ENCODE measurements at places on chromosomes 4 and X.

GRCh38 chr4:134001057-134001456 is 200.5 kb downstream of the PABPC4L start:
- no peak for DNase-seq

DNA sequence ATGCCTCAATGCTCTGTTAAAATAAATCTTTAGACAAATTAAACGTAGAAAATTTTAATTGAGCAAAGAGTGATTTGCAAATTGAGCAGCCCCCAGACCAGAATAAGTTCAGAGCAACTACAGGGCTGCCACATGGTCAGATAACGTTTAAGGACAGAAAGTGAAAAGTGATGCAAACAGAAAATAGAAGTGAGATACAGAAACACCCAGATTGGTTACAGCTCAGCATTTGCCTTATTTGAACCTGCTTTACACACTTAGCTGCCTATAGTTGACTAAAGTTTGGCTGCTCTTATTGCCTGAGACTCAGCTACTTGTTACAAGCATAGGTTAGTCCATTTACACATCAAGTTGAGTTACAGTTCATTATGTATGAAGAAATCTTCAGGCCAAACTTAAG is 1800.8 kb upstream of the PCDH10 start:
- no peak for DNase-seq

- no peak for DNase-seq
Measured at GRCh38 chr4:2291705-2292645, 30.1 kb upstream of the MXD4 start.

GRCh38 chr4:69836287-69836686 is 23.7 kb downstream of the SULT1E1 start:
- DNase-seq: no peak

DNA sequence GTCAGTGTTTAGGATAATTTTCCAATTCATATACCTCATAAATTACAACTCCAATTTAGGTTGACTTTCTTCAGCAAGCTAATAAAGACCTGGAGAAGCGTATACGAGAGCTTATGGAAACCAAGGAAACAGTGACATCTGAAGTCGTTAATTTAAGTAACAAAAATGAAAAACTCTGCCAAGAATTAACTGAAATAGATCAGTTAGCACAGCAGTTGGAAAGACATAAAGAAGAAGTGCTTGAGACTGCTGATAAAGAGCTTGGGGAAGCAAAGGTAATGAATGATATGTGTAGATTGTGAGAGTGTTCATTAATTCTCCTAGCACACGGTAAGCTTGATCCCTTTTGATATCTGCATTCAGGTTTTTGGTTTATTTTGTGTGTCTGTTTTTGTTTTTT is 16.8 kb downstream of the CEP135 start:
- DNase-seq: no peak

DNA sequence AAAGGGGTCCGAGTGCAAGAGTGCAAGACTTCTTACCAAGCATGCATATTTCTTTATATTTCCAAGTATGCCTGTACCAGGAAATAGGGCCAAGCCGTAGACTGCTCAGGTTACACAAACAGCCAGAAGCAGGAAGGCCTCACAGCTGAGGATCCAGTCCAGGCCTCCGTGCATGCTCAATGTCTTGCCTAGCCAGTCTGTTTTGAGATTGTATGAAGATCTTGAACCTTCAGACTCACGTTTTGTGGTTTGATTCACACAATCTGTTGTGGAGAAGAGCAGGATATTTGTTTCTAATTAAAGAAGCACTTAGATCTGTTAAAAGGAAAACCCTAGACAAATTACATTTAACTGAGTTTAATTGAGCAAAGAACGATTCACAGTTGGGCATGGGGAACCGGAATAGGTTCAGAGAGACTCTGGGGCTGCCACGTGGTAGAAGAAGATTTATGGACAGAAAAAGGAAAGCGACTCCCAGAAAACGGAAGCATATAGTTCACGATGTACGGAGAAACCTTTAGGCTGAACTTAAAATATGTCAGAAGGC is 1.2 kb downstream of the MGST2 start:
- DNase-seq: peak; percentile 57

DNA sequence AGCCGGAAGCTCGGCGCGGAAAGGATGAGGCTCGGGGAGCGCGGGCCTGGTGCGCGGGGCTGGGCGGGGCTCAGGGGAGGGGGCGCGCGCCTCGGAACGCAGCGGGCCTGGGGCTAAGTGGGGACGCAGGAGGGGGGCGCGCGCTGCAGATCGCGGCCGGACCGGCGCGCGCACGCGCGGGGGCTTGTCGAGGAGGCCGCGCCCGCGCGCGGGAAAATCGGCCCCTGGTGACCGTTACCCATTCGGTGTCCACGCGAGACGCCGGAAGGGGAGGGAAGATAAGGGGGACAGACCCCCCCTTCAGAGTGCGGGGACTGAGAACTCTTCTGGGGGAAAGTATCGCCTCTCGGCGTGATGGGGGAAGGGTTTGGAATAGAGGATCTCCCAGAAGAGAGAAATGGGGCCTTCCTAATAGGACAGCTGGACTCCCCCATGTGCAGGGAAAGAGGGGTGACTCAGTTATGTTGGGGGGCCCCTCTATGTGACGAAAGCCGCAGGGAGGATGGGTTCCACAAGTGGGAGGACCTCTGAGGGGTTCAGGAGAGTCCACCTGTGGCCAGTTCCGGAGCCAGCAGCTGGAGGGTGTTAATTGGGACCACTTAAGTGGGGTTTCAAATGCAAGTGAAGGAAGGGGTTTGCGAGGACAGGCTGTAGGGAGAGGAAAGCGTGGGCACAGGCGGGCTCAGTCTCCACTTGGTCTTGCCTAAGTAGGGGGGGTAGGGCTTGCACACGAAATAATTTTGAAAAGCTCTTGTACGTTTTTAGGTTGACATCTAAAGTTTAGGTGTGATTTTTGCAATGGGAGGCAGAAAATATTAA is 584 bp downstream of the SUV39H1 start:
- DNase-seq: peak; percentile 4
